CD4-positive, alpha-beta T cell treated with Interleukin-15 for 4 hours (primary cell): ENCODE measurements at places on chromosomes 1 and 21.

DNA sequence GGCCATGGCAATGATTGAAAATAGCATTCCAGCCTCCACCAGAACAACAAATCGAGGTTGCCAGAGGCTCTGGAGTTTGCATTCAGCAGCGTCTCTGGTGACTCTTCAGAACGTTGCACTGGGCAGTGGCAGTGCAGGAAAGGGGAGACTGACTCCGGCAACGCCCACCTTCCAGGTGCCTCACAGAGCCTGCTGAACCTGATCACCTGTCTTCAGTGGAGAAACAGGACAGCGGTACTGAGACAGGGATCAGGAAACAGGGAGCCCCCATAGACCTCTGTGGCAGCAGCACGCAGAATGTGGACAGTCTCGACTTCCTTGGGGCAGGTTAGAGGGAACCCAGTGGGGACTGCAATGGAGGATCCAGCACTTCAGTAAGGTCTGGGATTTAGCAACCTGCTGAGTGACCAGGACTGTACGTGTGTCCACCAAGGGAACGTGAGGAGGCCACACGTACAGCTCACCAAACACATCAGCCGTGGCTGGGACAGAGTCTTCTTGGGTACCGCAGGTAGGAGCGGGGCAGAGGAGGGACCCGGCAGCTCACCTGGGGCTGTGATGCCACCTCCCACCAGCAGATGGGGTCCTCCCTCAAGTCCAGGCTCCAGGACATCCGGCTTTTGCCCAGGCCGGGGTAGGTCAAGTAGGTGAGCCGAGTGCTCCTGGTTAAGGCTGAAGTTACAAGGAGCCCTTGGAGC lies 128.6 kb downstream of the PRDM2 start:
- DNase-seq, result no peak

DNA sequence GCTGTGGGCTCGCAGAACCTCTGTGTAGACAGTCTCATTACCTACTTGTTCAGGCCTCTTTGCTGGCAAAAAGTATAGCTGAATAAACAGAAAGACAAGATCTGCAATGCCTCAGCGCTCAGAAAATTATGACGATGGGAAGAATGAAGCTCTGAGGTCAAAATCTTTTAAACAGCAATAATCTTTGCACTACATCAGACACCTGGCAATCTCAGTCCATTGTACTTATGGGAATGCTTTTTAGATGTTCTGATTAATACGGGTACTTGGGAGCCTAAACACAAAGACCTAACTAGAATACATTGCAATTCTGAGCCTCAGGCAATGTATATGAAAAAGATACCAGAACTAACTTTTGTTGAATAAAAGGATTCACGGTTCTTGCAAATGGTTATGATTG lies 410.7 kb downstream of the SMYD3 start:
- no peak for DNase-seq

DNA sequence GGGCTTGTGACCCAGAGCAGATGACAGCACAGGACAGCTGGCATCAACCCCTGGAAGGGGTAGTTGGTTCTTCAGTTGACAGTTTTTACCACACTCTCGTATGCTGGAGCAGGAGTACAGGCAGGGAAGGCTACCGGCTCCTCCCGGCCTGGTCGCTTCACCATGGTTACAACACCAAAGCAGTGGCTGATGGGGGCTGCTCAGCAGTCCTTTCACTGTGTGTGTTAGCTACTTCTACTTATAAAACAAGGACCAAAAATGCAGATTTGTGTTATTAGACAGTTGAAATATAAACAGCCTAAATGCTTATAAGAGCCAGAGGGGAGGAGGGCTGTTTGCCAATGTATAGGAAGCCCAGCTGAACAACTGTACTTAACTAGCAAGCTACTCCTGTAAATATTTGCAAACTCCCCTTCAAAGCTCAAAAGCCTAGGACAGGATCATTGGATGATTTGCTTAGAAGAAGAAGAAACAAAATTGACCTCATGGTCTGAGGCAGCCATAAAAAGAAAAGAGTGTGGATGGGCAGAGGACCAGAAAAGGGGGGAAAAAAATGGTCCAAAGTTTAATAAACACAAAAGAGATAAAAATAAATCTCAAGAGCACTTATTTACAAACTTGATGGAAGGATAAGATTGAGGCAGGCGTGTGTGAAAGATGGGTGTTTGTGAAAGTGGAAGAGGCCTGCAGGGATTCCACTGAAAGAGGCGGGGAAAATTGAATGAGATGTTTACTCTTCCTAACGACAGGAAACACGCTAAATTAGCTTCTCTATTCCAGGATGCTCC lies 57.1 kb downstream of the TGFB2 start:
- no peak for DNase-seq

- no peak for DNase-seq
Measured at GRCh38 chr21:38848187-38848609, 42.5 kb downstream of the ETS2 start.

- DNase-seq, result no peak
Measured at GRCh38 chr1:192787914-192788585, 20.8 kb upstream of the RGS2 start.
